ENCODE measurements at places on chromosomes 1 and 21.

DNA sequence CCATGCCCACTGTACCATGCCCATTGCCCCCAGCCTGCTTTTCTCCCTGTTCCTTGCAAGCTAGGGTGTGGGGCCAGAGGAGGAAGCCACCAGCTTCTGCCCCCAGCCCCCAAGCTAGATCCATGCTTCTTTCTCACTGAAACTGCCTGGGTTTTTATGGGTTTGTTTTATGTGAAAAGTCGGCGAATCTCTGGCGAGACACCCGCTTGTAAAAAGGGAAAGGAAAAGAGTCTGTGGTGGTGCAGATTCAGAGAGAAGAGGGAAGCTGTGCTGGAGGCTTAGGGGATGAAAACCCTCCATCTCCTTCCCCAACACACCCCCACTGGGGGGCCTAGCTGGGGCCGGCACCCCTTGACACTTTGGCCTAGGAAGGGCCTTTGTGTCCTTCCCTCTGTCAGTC is 26.2 kb downstream of the GRHL3 start:
- no peak for DNase-seq

DNA sequence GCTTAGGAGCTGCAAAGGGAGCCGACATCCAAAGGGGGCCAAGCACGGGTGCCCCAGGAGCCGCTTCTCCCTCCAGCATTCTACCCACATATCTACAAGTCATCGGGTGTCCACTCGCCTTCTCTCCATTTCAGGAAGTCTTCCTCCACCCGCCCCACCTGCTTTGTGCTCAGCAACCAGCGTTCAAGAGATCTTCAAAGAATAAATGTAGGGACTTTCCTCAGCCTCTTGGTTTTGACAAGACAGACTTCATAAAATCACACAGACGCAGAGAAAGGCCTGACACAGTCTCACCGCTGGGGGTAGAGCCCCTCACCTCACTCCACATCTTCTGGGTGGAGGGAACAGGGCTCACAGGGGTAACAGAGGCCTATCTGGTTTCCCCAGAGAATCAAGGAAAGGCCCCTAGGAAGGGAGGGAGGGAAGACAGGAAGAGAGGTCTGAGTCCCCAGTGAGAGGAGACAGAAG is 49.5 kb downstream of the SSBP3 start:
- DNase-seq = no peak

DNA sequence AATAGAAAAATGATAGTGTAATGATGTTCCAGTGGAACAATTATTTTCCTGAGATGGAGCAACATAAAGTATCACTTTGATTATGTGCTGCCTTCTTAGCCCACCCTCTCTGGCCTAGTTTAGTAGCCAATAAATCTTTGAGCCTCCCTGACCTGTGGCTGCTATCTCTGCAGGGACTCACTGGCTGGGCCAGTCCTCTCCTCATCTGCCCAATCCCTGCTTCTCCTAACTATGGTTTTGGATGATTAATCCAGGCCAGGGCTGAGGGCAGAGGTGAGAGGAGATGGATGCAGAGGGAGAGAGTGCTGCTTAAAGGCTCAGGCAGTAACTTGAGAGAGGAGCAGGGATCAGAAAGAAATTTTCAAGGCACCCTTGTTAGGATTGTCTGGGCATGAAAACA is 89.0 kb upstream of the CD34 start:
- DNase-seq = no peak

DNA sequence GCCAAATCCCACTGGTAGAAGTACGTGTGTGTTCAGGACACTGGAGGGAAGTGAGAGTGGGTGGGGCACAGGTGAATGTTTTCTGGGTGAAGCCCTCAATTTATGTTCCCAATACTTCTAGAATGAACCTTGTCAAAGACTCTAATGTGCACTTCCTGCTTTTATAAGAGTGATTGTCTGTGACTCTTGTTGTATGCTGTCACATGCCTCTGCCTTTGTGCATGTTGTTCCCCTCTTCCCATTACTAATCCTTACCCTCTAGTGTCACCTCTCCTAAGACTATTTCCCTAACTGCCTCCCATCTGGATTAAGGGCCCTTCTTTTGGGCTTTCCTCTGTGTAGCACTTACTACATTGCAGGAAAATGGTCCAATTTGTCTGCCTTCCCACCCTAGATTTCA is 2.5 kb upstream of the LINGO4 start:
- DNase-seq = no peak

DNA sequence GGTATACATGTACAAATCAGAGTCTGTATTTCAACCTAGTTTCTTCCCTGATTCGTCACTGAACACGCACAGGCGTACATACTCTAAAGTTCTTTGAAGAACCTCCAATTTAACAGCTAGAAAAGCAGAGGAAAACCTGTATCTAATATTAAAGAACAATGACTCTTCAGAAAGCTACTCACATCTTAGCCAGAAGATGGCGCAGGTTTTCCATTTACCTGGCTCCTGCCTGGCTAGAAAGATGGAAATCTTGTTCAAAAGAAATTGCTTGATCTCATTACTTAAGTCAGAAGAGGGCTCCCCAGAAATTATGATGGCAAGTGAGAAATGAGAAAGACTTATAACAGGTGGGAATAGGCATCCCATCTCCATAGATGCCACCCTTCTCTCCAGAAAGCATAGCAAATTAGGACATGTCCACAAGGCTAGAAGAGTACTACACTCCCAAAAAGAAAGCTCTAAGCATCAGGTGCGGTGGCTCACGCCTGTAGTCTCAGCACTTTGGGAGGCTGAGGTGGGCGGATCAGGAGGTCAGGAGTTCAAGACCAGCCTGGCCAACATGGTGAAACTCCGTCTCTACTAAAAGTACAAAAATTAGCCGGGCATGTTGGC is 19.0 kb upstream of the L1TD1 start:
- DNase-seq = no peak

Measured in activated naive CD4-positive, alpha-beta T cell (primary cell).